Islet precursor cell (in vitro differentiated cells): ENCODE measurements at places on chromosomes 7 and 10.

- DNase-seq, result no peak
These were observed 29.2 kb downstream of the IQUB start for GRCh38 chr7:123505221-123505620.

DNA sequence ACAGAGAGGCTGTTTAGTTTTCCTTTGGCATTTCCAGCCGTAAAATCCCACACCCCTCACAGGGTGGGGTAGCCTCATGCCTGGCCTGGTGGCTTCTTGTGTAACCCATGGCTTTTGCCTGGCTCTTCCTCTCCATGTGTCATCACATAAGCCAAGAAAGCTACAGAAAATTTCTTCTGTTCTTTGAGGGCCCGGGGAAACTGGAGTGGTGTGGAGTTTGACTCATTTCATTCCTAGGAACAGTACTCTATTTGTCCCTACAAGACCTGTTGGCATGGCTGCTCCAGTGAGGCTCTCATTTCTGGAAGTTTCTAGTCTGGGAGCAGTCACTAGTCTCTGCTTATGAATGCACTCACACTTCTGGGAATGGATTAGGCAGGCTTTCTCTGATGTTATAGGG lies 523.9 kb downstream of the SUGCT start:
- DNase-seq, result peak; percentile 60

- DNase-seq, result peak; percentile 85
These were observed 9.6 kb downstream of the ATP5F1C start for GRCh38 chr10:7797582-7797981.

DNA sequence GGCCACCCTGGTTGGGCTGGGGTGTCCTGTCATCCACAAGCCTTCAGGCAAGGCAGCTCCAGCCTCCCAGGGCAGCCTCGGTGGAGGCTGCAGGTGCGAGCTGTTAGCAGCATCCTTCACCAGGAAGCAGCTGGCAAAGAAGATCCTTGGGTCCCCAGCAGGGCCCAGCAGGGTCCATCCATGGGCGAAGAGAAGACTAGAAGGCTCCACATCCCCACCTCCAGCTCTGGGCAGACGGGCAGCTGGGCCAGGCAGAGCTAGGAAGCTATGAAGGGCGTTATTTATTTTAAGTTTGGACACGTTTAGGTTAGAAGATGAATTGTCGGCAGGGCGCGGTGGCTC lies 348.5 kb downstream of the TCERG1L start:
- peak; percentile 45 for DNase-seq

GRCh38 chr7:29622335-29623265 lies 59.0 kb downstream of the PRR15 start:
- peak; percentile 79 for DNase-seq

DNA sequence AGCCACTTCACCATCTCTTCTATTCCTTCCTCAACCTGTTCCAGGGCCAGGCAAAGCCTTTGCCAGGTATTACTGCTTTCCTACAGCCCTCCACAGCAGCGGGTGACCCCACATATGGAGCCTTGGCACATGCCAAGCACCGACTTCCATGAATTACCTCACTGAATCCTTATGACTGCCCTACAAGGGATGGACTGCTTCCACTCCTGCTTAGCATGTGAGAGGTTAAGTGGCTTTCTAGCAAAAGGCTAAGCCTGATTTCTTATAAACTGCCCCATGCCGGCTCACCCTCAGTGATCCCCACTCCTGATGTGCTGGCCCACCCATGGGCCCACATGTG lies 44.0 kb upstream of the PDLIM1 start:
- peak; percentile 26 for DNase-seq

GRCh38 chr7:9391221-9391620 lies 957.8 kb downstream of the NXPH1 start:
- DNase-seq, result no peak

DNA sequence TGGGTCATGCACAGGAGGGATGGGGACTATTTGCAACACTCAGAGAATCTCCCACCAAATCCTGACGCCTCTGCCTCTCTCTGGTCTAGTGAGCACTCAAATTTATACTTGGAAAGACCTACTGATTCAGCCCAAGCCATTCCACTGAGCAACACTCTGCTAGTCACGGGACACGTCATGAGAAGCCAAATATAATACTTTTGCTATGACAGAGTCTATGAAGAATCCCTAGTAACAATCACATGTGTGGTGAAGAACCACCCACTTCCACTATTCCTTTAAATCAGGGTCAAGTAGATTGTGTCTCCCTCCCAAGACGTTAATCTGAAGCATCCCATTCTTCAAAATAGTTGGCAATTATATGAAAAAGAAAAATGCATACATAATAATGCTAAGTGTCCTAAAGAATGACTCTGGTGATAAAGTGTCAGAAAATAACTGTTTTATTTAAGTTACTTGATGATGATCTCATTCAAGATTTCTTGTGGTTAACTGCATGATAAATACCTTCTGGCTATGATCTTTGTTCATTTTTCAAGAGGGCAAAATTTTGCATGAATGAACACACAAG lies 28.5 kb downstream of the CHCHD3 start:
- DNase-seq, result no peak

- no peak for DNase-seq
These were observed 62.4 kb upstream of the NANOS1 start for GRCh38 chr10:118967160-118967559.

- peak; percentile 97 for DNase-seq
These were observed 70.1 kb downstream of the AMZ1 start for GRCh38 chr7:2757904-2758672.

DNA sequence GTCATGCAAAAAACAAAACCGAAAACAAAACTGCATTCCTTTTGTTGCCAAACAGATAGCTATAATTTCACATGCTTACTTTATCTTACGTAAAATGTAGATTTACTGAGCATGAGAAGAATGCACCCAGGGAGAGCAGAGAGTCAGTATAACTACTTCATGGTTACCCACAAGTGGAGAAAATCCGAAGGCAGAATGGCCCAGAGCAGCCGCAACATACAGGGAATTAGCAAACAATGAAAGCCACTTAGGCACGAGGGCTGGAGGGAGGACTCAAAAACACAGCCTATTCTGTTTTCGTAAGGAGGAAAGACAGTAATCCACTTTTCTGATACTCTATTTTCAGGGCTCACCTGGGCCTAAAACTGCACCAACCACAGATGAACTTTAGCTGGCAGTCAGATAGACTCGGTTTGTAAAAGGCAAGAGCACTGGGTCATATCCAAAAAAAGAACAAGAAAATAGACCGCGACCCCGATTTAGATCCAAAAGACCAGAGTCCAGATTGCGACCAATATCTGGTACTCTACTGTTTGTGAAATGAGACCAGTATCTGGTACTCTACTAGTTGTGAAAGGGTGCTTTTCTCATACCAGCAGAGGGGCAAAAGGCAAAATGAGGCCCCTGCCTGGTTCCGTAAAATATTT lies 1.3 kb downstream of the ITPRIP start:
- DNase-seq, result peak; percentile 52

DNA sequence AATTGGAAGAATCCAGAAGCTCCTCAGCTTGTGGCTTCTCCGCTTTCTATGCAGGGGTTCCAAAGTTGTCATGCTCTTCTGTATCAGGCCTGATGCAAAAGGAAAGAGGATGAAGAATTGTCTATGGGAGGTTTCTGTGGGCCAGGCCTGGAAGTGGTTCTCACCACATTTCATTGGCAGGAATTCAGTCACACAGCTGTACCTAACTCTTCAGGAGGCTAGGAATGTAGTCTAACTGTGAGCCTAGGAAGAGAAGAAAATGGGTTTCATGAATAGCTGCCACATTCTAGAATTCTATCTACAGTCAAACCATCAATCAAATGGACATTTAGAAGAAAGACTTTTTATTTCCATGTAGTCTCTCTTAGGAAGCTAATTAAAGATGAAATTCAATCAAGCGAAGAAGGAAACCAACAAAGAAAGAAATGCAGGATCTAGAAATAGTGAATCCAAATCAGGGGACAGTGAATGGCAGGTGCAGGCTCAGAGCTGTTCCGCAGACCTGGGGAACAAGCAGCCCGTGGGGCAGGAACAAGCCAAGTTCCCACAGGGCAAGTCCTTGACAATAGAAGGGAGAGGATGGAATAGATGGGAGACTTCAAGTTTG lies 25.4 kb upstream of the USP6NL start:
- no peak for DNase-seq

DNA sequence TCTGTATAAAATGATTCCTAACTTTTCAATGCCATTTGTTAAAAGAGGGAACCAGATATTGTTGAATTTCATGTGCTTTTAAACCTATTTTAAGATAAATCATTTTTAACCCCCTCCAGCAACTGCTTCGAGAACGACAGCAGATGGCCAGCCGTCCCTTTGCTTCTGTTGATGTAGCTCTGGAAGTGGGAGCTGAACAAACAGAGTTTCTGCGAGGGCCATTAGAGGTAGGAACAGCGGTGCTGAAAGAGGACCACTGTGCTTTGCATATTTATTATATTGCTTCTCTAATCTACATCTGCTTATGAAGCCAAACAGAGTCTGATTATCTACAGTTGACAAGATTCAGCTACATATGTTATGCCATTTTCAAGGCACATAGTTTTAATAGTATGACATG lies 545.9 kb downstream of the GFRA1 start:
- DNase-seq, result no peak

DNA sequence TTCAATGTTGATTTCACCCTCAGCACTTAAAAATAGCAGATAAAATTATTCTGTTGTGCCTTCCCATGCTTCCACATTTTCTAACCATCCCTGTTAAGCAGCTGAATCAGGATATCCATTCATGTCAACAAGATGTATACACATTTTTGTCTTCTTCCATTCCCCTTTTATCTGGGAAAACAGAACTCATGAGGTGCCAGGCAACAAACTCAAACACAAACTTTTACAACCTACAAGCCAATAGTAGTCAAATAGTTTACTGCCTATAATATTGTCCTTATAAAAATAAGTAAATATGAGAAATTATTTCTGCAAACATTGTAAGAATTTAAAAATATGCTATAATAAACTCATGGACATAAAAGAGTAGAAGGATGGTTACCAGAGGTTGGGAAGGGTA lies 1569.8 kb downstream of the REEP3 start:
- no peak for DNase-seq

DNA sequence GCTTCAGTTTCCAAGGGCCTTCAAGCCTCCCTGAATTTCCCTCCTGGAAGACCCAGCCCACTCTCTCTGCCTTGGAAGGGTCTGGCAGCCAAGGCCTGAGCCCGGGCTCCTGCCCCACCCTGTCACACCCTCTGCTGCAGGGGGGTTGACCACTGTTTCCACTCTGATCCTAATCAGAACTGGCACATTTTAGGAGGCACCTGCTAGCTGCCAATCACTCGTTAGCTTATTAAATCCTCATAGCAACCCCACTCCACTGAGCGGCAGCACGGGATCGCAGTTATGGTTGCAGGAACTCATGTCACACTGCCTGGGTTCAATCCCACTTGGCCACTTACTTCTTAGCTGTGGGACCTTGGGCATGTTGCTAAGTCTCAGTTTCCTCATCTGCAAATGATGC lies 12.9 kb downstream of the HSPB1 start:
- DNase-seq, result no peak

DNA sequence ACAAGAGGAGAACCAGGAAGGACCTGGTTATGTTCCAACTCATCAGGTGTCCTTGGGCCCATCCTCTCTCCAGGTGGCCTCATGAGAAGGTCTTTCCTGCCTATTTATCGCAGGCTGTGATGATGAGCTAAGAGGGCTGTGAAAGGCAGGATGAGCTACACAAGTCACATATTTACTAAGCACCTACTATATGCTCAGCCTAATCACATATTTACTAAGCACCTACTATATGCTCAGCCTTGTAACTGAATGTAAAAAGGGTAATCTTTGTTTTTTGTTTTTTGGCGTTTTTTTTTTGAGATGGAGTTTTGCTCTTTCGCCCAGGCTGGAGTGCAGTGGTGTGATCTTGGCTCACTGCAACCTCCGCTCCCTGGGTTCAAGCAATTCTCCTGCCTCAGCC lies 44.2 kb upstream of the NPFFR1 start:
- DNase-seq, result no peak

- DNase-seq, result no peak
These were observed 20.2 kb downstream of the PLPP4 start for GRCh38 chr10:120477021-120477742.

GRCh38 chr10:117653170-117653515 lies 110.6 kb downstream of the EMX2 start:
- DNase-seq, result no peak

GRCh38 chr7:138565451-138566114 lies 105.5 kb downstream of the TRIM24 start:
- DNase-seq, result no peak

DNA sequence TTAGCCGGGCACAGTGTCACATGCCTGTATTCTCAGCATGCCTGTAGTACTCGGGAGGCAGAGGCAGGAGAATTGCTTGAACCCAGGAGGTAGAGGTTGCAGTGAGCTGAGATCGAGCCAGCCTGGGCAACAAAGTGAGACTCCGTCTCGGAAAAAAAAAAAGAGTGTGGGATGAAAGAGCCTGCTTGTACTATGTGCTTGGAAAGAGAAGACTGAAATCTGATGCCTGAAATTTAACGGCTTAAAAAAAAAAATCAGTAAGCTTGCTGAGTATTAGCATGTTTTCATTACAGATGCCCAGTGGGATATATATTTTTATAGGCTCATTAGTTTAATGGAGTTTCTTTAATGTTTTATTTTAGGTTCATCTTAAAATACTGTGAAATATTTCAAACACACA lies 4.2 kb downstream of the NT5C2 start:
- no peak for DNase-seq

- DNase-seq, result peak; percentile 39
These were observed 383.8 kb upstream of the ZMIZ1 start for GRCh38 chr10:78684947-78685346.

GRCh38 chr10:93468461-93469213 lies 13.5 kb downstream of the MYOF start:
- DNase-seq, result peak; percentile 93

GRCh38 chr7:146655928-146656797 lies 539.6 kb downstream of the CNTNAP2 start:
- DNase-seq, result no peak

DNA sequence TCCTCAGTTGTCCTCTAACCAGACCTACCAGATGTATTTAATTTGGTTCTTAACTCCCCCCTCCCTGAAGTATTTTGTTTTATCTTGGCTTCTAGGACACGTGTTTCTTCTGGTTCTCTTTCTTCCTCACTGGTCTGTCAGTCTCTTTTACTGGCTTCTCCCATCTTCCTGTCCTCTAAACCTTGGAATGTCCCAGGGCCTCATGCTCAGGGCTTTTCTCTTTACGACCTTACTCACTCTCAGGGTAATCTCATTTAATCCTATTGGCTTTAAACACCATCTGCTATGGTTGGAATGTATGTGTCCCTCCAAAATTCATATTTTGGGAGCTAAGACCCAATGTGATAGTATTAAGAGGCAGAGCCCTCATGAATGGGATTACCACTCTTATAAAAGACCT lies 418.2 kb upstream of the PODXL start:
- DNase-seq, result no peak
